ENCODE measurements at places on chromosomes 16 and 17.
A peak's percentile ranks its signal among the peaks of the same experiment; 100 is the strongest.

- DNase-seq, result peak; percentile 10
These were observed 1.5 kb downstream of the ZFPM1 start for GRCh38 chr16:88454523-88454947.

DNA sequence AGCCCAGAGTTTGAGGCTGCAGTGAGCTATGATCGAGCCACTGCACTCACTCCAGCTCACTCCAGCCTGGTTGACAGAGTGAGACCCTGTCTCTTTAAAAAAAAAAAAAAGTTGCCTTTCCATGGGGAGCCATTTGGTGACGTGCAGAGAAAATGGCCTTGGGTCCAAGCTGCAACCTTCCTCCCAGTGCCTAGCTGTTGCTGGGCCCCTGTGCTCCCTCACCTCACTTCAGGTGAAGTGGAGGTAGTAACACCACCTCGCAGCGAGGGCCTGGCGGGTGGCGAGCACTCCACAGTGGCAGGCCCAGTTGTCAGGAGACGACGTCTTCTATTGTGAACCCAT is 17.4 kb downstream of the SYT17 start:
- DNase-seq, result no peak

DNA sequence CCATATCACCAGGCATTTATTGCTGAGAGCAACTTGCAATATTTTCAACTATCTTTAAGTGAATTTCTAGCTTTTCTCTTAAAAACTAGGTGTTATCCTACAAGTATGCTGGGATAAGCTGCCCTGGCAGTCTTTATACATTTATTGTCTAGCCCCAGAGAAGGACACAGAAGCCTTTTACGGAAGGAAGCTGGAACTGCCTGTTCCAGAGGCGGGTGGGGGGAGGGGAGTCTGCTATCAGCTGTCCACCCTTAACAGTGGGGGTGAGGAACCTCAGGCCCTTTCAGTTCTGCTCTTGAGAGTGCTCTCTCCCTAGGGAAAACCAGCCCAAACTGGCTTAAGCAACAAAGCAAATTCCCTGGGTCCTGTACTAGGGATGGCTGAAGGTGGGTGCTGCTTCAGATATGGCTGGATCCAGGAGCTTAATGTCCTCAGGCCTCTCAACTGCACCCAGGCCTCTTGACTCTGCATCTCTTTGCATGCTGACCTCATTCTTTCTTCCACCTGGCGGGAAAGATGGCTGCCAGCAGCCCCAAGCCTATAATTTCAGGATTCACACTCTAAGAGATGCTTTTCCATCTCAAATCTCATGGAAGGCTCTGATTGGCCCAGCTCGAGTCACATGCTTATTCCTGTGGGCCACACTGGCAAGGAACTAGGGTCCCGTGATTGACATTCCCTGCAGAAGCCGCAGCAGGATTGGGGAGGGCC is 16.6 kb downstream of the NAGPA start:
- DNase-seq, result no peak

- peak; percentile 44 for DNase-seq
These were observed 15.0 kb upstream of the PRSS27 start for GRCh38 chr16:2734844-2735515.

GRCh38 chr16:2246301-2246885 is 5.0 kb downstream of the ECI1 start:
- DNase-seq, result no peak

- DNase-seq, result peak; percentile 57
These were observed 19.3 kb downstream of the ITGAL start for GRCh38 chr16:30491744-30492308.

DNA sequence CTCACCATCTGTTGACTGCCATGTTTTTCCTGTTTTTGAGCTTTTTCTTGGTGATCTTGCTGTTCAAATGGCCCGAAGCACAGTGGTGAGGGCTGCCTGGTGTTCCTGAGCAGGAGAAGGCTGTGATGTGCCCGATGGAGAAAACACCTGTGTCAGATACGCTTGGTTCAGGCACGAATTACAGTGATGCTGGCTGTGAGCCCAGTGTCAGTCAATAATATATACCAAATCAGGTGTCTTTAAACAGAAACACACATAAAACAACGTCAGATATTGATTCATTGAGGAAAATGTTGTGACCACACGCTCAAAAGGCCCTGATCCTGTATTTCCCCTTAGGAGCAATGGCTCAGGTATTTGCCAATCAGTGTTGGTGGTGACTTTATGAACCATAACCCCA is 111.7 kb downstream of the SDR42E1 start:
- DNase-seq, result no peak

- peak; percentile 78 for DNase-seq
These were observed 15.6 kb upstream of the AURKB start for GRCh38 chr17:8225813-8226535.

GRCh38 chr16:17304106-17304490 is 166.7 kb downstream of the XYLT1 start:
- DNase-seq, result no peak

- no peak for DNase-seq
These were observed 339.1 kb upstream of the RBFOX1 start for GRCh38 chr16:6993544-6993943.

DNA sequence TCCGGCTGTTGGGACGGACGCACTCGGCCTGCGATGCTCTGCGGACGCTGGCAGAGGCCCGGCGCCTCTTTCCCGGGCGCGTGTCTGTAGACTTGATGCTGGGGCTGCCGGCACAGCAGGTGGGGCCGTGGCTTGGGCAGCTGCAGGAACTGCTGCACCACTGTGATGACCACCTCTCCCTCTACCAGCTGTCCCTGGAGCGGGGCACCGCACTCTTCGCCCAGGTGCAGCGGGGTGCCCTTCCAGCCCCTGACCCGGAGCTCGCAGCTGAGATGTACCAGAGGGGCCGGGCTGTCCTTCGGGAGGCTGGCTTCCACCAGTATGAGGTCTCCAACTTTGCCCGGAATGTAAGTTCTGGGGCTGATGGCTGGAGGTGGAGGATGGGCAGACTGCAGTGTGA is 3.5 kb downstream of the RSAD1 start:
- no peak for DNase-seq

DNA sequence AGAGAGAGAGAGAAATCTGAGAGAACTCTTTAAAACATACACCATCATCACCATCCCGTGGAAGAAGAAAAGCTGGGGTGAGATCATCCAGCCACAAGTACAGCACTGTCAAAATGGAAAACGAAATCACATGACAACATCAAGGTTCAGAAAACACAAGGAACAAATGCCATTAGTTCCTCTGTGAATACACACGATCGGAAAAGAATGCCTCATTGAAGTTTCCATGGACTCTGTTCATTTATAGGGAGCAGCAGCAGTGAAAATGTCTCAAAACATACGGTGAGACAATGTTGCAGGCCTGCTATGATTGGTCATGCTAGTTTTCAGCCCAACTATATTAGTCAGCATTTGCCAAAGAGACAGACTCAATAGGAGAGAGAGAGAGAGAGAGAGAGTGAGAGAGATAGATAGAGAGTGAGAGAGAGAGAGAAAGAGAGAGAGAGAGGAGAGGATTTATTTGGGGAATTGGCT is 4.4 kb downstream of the CFAP97D1 start:
- DNase-seq, result peak; percentile 59

DNA sequence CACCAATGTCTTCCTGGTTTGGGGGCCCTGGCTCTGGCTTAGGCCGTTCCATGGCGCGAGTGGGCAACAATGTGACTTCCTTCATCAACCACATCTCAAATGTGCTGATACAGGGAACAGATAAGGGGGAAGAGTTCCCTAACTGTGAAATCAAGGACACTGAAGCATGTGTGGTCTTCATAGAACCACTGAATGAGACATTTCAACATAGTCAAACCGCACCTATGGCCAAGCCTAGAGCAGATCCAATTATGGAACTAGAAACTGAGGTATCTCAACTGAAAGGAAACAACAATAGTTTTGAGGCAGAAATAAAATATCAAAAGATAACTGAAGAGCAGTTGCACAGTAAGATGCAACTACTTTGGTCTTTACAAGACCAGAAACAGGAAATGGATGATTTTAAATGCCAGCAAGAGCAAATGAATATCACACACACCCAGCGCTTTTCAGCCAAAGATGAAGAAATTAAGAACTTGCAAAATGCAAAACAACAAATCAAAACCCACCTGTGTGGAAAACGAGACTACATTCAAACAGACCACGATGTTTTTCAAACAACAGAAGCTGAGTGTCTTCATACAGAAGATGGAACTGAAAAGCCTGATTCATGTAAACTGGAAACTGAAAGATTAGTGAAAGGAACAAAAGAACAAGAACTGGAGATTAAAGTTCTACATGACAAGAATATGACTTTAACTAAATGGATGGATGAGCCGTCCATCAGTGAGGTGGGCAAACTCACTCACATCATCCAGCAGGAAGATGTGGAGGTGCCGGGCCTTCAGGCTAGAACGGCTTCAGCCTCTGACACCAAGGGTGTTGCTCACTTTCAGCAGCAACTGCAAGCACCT is 18.1 kb upstream of the LCMT1 start:
- peak; percentile 35 for DNase-seq

DNA sequence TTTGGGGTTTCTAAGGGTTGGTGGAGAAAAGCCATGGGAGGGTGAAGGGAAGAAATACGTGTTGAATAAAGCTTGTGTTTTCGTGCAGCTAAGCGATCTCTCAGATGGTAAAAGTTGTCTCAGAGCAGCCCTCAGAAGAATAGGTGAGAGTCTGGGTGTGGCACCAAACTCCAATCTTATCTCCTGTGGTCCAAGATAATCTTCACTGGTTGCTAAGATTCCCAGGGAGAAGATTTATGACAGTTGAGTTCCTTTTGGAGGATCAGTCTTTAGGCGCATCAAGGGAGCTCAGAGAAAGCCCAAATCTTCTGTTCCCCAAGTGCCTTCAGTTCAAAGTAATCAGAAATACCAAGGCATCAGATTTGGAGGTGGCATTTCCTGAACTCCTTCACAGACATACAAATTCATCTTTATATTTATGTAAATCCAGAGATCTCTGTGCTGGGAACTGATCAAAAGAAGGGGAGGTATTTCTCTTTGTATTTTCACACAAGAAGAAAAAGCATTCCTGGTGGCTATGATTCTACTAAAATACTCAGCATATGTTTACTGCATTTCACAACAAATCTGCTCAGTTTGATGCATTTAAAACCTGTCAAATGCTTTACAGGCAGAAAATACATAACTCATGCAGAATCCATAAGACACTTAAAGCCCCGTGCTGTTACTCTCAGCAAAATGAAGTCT is 102.9 kb downstream of the ABCC12 start:
- no peak for DNase-seq

GRCh38 chr17:17978481-17979424 is 6.1 kb downstream of the DRC3 start:
- peak; percentile 14 for DNase-seq

- no peak for DNase-seq
These were observed 23.8 kb downstream of the KDM8 start for GRCh38 chr16:27226976-27227705.

GRCh38 chr17:76504117-76504516 is 2.9 kb upstream of the RHBDF2 start:
- DNase-seq, result no peak

- no peak for DNase-seq
These were observed 573 bp upstream of the GNAO1 start for GRCh38 chr16:56190677-56191155.

GRCh38 chr16:80208743-80209142 is 332.1 kb upstream of the DYNLRB2 start:
- no peak for DNase-seq

GRCh38 chr16:87715658-87716057 is 50.1 kb downstream of the KLHDC4 start:
- DNase-seq, result no peak

DNA sequence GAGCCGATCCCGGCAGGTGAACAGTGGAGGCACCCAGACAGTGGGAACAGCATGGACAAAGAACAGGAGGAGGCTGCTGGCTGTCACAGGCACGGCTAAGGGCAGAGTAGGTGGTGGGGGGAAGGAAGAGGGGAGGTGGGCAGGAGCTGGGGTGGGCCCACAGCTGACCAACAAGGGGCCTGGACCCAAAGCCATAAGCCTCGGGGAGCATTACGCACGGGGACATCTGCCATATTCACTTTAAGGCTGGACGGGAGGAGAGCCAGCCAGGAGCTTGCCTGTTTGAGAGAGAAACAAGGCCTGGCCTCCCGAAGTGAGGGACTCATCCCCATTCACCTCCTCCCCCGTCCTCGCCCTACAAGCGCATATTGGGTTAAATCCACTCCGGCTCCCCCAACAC is 19.6 kb upstream of the HAP1 start:
- no peak for DNase-seq

GRCh38 chr16:49003992-49004391 is 277.6 kb downstream of the CBLN1 start:
- DNase-seq, result no peak

GRCh38 chr16:79849119-79849518 is 248.6 kb upstream of the MAF start:
- DNase-seq, result no peak

DNA sequence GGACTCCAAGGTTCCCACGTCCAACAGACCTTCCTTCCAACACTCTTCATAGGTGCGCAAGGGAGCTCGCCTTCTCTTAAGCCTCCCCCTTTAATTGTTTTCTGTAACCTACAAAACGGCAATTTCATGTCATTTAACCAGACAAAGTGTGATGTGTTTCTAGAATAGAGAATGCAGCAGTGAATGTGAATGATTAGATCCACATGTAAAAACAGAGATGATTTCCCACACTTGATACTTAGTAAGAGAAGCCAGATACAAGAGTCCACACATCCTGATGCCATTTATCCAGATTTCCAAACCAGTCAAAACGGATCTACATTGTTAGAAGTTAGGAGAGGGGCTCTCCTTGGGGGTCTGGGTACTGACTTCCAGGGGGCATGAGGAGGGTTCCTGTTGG is 89.3 kb downstream of the IRF8 start:
- no peak for DNase-seq

- DNase-seq, result no peak
These were observed 5.0 kb upstream of the CETP start for GRCh38 chr16:56956756-56957155.

DNA sequence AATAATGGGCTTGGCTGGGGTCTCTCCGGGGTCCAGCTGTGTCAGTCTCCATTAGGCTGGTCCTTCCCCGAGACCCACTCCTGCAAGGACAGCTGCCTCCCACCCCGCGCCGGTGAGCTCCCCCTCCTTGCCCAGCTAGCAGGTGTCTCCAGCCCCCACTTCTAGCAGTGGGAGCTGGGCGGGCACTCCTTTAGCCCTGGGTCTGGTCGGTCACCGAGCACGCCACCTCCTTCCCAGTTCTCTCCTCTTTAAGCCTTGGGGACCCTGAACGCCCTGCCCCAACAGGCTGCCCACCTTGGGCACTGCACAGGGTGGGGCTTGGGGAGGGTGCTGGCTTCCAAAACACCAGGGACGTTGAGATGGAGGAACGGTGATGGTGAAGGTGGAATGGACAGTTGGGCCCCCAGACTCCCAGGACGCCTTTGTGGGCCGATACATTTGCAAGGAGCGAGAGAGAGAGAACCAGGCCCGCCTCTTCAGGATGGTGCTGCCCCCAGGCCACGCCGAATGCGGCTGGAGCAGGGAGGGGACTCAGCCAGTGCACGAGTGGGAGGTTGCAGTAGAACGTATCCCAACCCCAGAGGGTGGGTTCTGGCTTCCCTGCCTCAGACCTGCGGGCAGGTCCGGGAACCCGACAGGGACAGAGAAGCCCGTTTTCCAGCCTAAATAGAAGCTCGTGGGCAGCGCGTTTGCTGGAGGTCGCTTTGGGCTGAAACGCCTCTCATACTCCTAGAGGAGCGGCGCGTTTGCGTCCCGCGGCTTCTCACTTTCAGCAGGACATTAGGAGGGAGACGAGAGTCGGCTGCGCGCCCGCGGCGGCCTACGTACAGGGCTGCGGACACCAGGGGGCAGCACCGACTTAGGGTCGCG is 10.7 kb downstream of the TBX2 start:
- peak; percentile 70 for DNase-seq

GRCh38 chr17:7241783-7242716 is at the start of gene GABARAP:
Gene GABARAP, minus strand, starts transcription at chr17:7242449. Its CDS starts 119 bp downstream, at chr17:7242330.
- DNase-seq, result peak; percentile 97

Data from suppressor macrophage treated with lipopolysaccharide for 4 hours (primary cell).